ENCODE measurements at places on chromosomes 16 and 17.

DNA sequence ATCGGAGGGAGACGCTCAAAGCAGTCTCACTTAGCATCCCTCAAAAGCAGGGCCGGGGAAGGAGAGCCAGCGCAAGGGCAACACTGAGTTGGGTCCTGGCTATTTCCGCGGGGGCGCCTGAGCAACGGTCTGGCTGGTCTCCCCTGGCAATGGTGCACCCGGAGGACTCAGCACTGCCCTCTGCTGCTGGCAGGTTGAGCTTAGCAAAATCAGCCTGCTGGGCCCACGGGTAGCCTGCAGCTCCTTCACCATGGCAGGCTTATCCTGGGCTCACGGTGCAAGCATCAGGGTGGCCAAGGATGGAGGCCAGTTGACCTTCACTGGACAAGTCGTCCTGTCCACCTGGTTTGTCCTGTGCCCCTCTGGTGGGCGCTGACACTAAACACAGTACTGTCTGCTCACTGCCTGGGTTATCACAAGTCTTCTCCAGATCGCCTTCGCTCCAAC is 14.4 kb upstream of the ALDH3A1 start:
- peak; percentile 86 for DNase-seq

GRCh38 chr17:7831233-7831632 is 2.8 kb upstream of the KDM6B start:
- DNase-seq = no peak

- no peak for DNase-seq
These were observed 48.4 kb upstream of the TAC4 start for GRCh38 chr17:49896222-49896621.

- no peak for DNase-seq
These were observed 51.2 kb downstream of the RPA1 start for GRCh38 chr17:1880851-1881630.

DNA sequence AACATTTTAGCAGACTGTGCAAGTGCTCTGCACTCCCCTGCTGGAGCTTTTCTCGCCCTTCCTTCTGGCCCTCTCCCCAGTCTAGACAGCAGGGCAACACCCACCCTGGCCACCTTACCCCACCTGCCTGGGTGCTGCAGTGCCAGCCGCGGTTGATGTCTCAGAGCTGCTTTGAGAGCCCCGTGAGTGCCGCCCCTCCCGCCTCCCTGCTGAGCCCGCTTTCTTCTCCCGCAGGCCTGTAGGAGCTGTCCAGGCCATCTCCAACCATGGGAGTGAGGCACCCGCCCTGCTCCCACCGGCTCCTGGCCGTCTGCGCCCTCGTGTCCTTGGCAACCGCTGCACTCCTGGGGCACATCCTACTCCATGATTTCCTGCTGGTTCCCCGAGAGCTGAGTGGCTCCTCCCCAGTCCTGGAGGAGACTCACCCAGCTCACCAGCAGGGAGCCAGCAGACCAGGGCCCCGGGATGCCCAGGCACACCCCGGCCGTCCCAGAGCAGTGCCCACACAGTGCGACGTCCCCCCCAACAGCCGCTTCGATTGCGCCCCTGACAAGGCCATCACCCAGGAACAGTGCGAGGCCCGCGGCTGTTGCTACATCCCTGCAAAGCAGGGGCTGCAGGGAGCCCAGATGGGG is 3.1 kb downstream of the GAA start:
- DNase-seq = no peak

DNA sequence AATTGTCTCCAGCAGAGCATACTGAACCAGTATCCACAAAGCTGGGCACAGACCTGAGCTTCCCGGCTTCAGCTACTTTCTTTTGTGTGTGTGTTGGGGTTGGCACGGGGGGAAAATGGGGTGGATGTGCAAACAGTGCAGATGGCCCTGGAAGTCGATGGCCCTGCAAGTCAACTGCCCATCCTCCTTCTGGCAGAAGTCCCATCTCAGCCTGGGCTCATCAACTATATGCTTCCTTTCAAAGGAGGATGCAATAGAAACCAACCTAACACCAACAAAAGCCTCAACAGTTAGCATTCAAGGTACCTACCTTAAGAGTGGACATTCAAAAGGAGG is 55.7 kb downstream of the SOX9 start:
- no peak for DNase-seq

- DNase-seq = no peak
These were observed 12.3 kb upstream of the MEIOB start for GRCh38 chr16:1884155-1884760.

- no peak for DNase-seq
These were observed 66.3 kb downstream of the WIPI1 start for GRCh38 chr17:68390888-68391545.

GRCh38 chr16:21704266-21704665 is 40.5 kb downstream of the OTOA start:
- no peak for DNase-seq

DNA sequence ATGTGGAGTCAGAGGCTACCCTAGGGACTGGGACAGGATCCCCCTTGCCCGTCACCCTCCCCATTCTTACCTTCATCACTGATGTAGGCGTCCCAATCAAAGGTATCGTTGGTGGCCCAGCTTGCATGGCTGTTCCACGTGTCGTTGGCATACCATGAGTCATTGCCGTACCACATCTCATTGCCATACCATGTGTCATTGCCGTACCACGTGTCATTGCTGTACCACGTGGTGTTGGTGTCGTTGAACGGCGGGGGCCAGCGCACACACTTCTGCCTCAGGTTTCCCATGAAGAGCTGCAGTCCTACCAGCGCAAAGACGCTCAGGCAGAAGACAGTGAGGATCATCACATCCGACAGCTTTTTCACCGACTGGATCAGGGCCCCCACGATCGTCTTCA is 4.8 kb downstream of the SCN4A start:
- DNase-seq = no peak

DNA sequence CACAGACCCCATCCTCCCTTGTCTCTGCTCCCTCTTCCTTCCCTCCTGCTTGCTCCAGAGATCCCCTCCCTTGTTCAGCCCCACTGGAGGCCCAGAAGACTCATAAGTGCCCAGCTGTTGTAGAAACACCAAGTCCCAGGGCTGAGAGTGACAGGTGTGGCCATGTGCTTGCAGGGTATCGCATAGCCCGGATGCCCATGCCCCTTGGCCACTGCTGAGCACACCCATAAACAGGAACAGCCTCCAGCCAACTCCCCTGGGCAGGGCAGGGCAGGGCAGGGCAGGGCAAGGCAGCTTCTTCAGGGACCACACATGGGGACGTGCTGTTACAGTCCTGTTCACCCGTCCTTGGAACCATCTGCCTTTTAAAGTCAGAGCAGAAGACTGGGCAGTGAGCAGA is 2.0 kb downstream of the CACNG1 start:
- DNase-seq = no peak

GRCh38 chr16:57559072-57559790 is 16.8 kb downstream of the ADGRG5 start:
- DNase-seq = no peak

- no peak for DNase-seq
These were observed 28.7 kb downstream of the MPRIP start for GRCh38 chr17:17070931-17071330.

DNA sequence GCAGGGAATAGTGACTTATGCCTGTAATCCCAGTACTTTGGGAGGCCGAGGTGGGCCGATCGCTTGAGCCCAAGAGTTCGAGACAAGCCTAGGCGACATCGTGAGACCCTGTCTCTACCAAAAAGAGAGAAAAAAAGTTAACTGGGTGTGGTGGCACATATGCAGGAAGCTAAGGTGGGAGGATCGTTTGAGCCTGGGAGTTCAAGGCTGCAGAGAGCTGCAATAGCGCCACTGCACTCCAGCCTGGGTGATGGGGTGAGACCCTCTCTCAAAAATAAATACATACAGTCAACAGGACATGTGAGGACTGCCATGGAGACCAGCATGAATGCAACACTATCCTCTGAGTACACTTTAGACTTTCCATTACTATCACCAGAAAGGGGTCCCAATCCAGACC is 15.4 kb upstream of the ST6GALNAC2 start:
- no peak for DNase-seq

DNA sequence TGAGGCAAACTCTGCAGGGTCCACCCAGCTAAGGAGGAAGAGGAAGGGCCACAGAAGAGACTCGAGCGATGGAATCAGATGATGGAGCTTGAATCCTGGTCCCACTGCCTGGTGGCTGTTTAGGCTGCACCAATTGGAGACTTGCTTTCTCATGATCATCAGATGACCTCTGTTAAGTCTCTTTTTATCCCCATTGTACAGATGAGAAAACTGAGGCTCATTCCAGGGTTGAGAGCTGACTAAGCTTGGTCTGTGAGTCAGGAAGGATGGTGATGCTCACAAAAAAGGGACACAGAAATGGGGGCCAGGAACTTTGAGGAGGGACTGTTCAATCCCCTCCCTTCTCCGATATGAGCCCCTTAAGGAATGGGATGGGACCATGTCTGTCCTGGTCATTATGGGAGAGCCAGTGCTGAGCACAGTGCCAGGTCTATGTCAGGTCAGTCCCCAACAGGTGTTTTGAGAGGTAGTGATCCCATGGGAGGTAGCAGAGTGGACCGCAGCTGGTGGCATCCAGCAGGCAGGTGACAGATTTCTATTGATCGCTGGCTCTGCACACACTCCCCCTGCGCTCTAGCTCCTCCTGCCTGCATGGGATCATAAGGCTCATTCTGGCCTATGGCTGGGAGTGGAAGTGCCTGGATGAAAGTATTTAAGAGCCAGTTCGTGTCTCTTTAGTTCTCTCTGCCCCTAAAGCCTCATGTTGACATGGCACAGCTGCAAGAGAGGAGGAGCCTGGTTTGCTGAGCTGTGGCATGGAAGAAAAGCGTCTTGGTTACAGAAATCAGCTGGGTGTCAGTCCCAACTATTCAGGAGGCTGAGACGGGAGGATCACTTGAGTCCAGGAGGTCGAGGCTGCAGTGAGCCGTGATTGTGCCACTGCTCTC is 27.2 kb downstream of the SNX20 start:
- no peak for DNase-seq

DNA sequence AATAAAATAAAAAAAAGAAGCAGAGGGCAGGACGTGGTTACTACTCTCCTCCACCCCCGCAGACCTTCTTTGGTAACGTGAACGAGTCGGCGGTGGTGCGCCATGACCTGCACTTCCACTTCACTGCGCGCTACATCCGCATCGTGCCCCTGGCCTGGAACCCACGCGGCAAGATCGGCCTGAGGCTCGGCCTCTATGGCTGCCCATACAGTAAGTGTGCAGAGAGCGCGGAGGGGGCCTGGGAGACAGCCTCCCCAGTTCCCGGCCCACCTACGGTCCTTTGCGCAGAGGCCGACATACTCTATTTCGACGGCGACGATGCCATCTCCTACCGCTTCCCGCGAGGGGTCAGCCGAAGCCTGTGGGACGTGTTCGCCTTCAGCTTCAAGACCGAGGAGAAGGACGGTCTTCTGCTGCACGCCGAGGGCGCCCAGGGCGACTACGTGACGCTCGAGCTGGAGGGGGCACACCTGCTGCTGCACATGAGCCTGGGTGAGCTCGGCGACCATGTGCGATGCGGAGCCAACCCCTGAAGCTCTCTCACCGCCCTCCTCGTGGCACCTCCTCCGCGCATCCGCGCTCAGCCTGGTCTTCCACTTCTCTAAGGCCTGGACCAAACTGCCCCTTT is 2.7 kb downstream of the CNTNAP1 start:
- no peak for DNase-seq

DNA sequence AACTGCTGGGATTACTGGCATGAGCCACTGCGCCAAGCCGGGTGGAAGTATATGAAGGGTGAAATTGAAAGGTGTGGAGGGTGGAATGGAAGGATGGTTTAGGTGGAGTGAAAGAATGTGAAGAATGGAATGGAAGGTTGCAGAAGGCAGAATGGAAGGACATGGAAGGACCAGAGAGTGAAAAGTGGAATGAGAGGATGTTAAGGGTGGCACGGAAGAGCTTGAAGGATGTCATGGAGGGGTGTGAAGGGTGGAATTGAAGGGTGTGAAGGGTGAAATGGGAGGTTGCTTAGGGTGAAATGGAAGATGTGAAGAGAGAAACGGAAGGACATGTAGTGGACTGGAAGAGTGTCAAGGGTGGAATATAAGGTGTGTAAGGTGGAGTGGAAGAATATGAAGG is 16.2 kb downstream of the MIS12 start:
- DNase-seq = no peak

- no peak for DNase-seq
These were observed 53.4 kb downstream of the RGS9 start for GRCh38 chr17:65190467-65191097.

- DNase-seq = no peak
These were observed 9.3 kb downstream of the UBE2G1 start for GRCh38 chr17:4357030-4357628.

DNA sequence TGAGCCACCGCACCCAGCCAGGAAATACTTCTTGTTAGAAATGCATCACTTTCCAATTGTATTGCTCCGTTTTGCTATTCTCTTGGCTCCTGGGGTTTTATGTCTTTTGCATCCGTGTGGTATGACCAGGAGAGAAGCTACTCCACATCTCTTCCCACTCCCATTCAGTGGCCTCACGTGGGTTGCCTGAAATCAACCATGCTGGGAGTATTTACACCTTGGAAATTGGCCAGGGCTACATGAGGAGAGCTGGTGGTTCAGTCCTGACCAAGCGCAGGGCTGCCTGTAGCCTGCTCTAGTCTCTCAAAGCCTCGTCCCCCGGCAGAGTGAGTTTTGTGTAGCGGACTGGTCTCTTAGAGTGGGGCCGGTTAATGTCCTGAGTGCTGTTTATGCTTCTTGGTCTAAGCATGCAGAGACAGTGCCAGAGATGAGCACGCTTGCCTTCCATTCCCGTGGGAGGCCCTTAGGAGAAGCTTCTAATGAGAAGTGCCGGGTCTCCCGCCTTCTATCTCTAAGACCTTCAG is 3.8 kb downstream of the WFDC1 start:
- DNase-seq = no peak

DNA sequence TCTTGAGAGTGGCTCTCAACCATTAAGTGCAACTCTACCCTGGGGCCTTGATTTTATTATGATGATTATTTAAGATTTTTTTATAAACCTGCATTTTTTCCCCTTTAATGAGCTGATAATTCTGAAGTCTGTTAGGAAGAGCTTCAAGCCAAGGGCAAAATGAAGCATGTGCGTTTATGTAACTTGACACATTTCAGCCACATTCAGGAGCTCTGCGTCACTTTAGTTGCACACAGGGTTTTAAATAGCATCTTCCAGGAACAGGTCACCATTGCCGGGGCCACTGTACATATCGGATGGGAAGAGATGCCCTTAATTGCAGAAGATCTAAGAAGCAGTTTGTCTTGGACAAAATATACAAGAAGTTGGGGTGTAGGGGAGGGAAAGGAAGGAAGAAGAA is 89.6 kb downstream of the BMERB1 start:
- DNase-seq = no peak

- peak; percentile 60 for DNase-seq
These were observed 11.2 kb downstream of the SLC16A3 start for GRCh38 chr17:82239926-82240505.

DNA sequence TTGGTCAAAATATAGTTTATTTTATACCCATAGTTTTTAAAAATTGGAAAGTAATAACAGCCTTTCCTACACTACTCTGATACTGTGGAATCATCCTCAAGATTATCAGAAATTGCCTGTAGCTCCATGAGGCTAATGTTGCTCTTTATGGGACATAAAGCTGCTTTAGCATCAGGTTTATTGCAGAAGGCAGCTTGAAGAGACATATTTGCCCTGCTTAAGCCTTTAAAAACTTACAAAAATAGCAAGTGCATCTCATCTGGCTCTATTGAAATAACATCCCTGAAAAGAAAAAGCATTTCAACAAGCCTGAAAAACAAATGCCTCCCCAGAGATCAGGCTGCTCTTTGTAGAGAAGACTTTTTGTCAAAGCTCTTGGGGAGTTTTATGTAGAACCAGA is 142.9 kb upstream of the MON1B start:
- no peak for DNase-seq

Data from Right ventricle myocardium superior (tissue), 1 donor.